ENCODE measurements at places on chromosomes 12 and 14.

GRCh38 chr12:968545-968944 lies 19.1 kb upstream of the RAD52 start:
- DNase-seq = no peak

GRCh38 chr12:27213830-27214787 lies 30.0 kb upstream of the STK38L start:
- no peak for DNase-seq

GRCh38 chr12:75815756-75816155 lies 215.8 kb downstream of the PHLDA1 start:
- DNase-seq = no peak

- DNase-seq = no peak
Measured at GRCh38 chr12:115433014-115433634, 749.1 kb upstream of the TBX3 start.

- no peak for DNase-seq
Measured at GRCh38 chr12:110794623-110795280, 52.0 kb upstream of the CCDC63 start.

- no peak for DNase-seq
Measured at GRCh38 chr12:80268924-80269749, 169.8 kb downstream of the OTOGL start.

GRCh38 chr12:99911967-99912366 lies 72.8 kb downstream of the ANKS1B start:
- no peak for DNase-seq

- DNase-seq = peak; percentile 64
Measured at GRCh38 chr12:92702754-92703679, at the start of gene PLEKHG7. TSS of gene PLEKHG7 (plus strand) at chr12:92702989. CDS start at chr12:92706632, 3,643 bp downstream.

DNA sequence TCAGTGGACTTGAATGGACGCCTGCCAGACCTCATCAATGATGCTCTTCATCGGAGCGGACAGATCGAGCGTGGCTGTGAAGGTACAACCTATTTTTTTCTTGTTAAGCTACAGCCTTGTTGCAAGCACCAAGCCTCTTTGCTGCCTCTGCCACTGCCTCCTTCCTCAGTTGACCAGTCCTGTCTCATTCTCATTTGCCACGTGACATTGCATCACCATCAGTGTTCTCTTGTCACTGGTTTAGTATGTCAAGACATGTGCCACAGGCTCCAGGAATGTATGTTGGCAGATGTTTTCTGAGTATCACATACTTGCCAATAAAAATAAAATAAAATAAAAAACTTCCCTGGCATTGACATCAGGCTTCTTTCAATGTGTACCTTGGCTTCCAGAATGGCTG lies 798.1 kb downstream of the NRXN3 start:
- DNase-seq = no peak

- DNase-seq = peak; percentile 17
Measured at GRCh38 chr12:71694099-71694820, 8.4 kb downstream of the TMEM19 start.

Measured in GM19239 (cell line).